ENCODE measurements at places on chromosomes 12 and 14.

DNA sequence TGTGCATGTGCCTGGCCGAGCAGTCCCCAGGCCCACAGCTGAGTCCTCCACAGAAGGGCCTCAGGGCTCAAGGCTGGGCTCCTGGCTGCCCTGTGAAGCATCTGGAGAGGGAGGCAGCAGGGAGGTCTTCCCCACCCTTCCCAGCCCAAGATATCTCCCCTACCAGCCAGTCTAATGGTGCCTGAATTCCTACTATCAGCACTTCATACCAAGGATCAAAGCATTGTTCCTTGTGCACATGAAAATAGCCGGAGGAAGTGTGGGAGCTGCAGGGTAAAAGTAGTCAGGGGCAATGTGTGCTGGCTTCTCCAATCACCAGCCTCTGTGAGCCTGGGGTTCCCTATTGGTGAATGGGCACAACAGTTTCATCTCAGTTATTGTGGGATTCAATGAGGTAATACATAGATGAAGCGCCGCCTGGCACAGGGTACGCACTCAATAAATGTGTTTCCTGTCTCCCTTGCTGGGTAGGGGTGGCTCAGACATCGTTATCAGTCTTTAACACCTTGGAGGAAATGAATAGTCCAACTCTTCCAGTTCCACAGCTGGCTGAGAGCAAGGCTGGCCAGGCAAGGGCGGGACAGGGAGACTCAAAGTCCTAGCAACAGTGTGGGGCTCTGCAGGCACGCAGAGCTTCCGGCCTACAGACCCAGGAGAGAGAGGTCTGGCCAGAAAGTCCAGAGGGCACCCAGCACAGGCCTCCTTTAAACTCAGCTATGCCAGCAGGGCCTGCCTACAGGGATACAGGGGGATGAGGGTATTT lies 39.1 kb upstream of the PNMA1 start:
- DNase-seq: peak; percentile 46

DNA sequence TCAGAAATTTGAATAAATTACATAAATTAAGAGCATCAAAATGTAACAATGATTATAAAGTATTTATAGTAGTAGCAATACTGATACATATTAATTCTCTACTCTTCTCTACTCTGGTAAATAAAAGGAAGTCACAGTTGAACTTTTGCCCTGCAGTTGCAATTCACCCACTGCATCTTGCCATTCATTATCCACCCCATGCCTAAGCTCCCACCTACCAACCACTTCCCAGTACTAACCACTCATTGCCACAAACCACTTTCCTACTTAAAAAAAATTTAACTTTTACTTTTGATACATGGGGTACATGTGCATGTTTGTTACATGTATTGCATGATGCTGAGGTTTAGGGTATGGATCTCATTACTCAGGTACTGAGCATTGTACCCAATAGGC lies 174.0 kb downstream of the RASSF9 start:
- DNase-seq: no peak

GRCh38 chr12:53806721-53807120 lies 54.9 kb upstream of the CISTR start:
- no peak for DNase-seq

GRCh38 chr14:68283378-68284123 lies 464.0 kb downstream of the RAD51B start:
- peak; percentile 87 for DNase-seq

GRCh38 chr14:84065811-84066210 lies 1464.1 kb upstream of the FLRT2 start:
- DNase-seq: no peak

GRCh38 chr12:47888153-47888819 lies 16.5 kb downstream of the VDR start:
- DNase-seq: no peak

Data from B cell (primary cell).